NK-92 treated with Interleukin-12 subunit alpha and Interleukin-12 subunit beta, amount 100 ng/mL, for 24 hours (cell line): ENCODE measurements at places on chromosomes 2 and 18.

- DNase-seq = no peak
Measured at GRCh38 chr2:187505065-187505672, 49.1 kb downstream of the TFPI start.

DNA sequence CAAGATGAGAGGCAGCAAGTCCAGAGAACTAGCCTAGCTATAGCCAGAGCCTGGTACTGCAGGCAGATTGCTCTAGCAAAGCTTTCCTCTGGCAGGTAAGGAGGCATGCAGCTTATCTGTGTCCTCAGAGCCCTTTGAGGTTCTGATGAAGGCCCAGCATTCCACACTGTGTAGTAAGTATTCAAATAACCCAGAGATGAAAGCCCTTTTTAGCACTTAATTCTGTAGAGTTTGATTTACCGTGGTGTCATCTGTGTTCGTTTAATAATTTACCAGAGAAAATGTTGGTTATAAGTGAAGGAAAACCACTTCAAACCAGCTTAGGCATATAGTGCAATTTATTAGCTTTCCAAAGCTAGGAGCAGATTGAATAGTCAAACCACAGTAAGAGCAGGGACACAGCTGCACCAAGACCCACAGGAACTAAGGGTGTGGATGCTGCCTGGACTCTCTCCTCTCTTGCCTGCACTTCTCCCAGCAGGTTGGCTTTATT, 226.6 kb downstream of the BABAM2 start:
- DNase-seq = no peak

DNA sequence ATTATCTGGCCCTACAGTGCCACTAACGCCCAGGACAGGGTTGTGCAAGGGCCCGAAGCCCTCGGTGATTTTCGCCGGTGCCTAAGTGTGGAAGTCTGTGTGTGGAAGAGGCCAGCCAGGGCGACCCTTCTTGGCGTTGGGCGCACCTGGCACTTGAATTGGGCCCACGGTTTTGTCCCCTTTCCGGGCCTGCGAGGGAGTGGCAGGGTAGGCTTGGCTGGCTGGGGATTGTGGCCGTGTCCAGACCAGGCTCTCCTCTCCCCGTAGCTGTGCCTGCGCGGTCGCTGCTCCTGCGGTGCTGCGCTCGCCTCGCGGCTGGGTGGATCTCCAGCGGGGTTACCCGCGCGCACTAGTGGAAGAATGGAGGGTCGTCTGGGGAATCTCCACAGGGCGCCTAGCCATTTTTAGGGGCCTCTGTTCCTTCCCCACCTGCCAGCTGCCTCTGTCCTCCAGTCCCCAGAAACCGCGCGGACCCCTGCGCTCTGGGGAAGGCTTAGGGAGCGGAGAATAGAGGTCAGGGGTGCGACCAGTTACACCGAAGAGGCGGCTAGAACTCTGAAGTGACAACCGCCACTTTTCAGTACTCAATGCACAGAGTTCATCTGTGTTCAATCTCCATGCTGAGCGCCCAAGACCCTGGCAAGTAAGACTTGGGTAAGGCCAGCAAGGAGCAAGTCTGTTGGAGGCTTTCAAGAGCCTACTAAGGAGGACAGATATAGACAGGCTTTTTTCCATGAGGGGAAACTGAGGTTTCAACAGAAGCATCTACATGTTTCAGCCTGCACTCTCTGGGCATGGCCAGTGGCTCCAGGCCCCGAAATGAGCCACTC, 16.0 kb downstream of the EVX2 start:
- no peak for DNase-seq

- no peak for DNase-seq
Measured at GRCh38 chr2:232568161-232568560, 17.7 kb downstream of the EIF4E2 start.

DNA sequence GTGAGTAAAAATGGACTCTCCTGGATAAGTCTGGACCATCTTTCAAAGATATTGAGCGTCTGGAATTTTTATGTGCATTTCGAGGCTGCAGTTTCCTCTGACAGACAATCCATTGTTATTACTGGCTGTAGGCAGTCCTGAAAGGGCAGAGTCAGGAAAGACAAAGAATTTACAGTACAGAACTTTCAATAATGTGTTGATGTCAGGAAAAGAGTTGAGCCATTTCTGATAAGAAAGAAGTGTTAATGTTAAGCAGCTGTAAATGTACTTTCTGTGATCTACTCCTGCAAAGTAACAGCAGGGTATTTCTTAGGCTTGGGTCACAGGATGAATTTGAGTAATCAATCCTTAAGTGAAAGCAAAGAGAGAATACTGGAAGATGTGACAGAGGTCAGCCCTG, 29.8 kb downstream of the TSPYL6 start:
- no peak for DNase-seq

- no peak for DNase-seq
Measured at GRCh38 chr2:229129738-229130371, 141.2 kb downstream of the PID1 start.
